ENCODE measurements at places on chromosomes 6 and 20.

GRCh38 chr20:32577657-32578056 is 7.5 kb downstream of the NOL4L start:
- DNase-seq, result no peak

- DNase-seq, result no peak
These were observed 490.3 kb upstream of the IRAK1BP1 start for GRCh38 chr6:78377056-78377455.

- DNase-seq, result no peak
These were observed 97.3 kb downstream of the CAP2 start for GRCh38 chr6:17490724-17491123.

GRCh38 chr6:34144581-34145160 is 1.2 kb downstream of the GRM4 start:
- DNase-seq, result no peak

GRCh38 chr6:24537771-24538385 is 43.1 kb downstream of the ALDH5A1 start:
- no peak for DNase-seq

All from NCI-H187 (cell line).